CD4-positive, alpha-beta T cell treated with Interleukin-2 at 100 ng/mL for 4 hours (primary cell): ENCODE measurements at places on chromosomes 16 and 17.

- DNase-seq, result no peak
Observed at GRCh38 chr17:73140566-73140965, 24.2 kb upstream of the SSTR2 start.

- no peak for DNase-seq
Observed at GRCh38 chr17:8021565-8022359, 17.1 kb upstream of the ALOX15B start.

GRCh38 chr17:2050300-2051060 lies 4.4 kb upstream of the HIC1 start:
- DNase-seq, result peak; percentile 68

- DNase-seq, result no peak
Observed at GRCh38 chr16:77579351-77579891, 142.9 kb upstream of the NUDT7 start.

- DNase-seq, result no peak
Observed at GRCh38 chr17:77461277-77462057, 320.7 kb downstream of the SEC14L1 start.

DNA sequence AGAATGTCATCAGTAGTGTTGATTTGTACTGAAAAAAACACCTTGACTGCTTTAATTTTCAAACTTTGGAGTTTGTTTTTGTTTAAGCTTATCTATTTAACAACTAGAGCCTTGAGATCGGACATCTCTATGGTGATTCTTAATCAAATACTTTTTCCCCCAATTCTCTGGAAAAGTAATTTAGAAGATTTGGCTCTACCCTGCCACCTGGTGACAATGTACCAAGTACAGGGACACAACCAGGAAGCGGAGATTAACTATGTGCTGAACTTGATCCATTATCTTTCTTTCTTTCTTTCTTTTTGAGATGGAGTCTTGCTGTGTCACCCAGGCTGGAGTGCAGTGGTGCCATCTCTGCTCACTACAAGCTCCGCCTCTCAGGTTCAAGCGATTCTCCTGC lies 30.8 kb downstream of the USP43 start:
- no peak for DNase-seq

- DNase-seq, result no peak
Observed at GRCh38 chr16:19939553-19939952, 54.9 kb upstream of the GPRC5B start.

DNA sequence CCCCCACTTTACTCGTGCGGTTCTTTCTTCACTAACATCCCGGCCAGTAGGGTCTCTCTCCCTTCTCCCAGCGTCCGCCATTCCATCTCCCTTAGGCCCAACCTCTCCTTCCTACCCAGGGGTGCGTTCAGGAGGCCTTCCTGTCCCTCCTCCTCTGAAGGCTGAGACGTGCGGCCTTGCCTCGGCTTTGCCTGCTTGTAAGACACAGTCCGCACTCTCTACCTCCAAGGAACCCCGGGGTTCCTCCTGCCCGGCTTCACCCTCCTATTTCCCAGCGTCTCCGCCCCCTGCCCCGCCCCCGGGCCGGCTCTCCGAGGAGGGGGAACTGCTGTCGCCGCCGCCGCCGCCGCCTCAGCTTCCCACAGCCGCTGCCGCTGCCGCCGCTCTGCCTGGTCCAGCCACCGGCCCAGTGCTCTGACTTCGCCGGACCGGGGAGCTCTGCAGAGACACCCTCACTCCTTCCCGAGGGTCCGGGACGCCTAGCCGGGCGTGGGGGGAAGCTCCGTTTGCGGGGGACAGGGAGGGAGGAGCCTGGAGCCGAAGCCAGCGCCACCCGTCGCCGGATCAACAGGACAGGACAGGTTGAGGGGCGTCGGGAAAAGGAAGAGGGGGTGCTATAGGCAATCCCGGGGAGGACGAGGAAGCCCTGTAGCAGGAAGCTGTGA lies 1.2 kb upstream of the FGF11 start:
- peak; percentile 36 for DNase-seq

DNA sequence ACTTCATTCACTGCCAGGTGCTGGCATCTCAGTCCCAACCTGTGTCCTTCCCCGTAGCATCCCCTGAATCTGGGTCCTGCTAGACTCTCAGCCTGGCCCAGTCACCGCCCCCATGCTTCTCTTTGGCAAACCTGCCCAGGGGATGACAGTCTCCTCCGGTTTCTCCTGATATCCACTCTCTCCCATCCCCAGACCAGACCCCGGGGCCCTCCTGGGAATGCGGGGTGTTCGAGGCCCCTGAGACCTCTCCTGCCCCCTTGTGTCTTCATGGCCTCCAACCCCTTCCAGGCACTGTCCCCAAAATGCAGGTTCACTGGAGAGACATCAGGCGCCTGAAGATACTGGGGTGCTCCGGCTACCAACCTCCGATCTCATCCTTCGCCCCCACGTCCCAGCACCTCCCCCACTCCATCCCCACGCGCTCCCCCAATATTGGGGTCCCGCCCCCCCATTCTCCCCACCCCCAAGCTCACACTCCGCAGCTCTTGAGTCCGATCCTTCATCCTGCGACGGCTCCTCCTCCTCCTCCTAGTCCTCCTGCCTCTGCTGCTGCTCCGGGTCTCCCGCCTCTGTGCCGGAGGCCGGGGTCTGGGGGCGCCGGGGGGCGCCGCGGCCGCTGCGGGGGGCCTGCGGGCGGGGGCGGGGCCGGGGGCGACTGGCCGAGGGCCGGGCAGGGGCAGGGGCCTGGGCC lies 399 bp downstream of the STX1B start:
- DNase-seq, result no peak

DNA sequence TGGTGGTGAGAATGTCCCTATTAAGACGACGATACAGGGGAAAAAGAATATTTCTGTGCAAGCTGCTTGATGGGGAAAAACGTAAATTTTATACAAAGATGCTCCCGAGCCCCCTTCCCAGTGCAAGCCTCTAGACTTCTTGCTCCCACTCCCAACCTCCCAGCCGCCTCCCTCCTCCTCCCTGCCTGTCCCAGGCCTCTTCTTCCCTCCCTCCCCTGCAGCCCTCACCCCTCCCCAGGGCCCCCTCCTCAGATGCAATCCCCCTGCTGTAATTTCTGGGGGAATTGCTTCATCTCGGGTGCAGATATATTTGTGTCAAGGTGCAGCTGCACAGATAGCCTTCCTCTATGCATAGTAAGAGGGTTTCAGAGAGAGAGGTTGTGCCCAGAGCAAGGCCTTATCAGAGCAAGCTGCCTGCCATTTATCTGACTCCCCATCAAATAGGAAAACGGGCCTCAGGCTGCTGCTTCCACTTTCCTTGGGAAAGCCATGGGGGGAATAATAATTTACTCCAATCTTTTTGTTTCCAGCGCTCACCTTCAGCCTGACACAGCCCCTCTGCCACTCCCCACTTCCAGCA lies 47.4 kb upstream of the LHX1 start:
- no peak for DNase-seq

DNA sequence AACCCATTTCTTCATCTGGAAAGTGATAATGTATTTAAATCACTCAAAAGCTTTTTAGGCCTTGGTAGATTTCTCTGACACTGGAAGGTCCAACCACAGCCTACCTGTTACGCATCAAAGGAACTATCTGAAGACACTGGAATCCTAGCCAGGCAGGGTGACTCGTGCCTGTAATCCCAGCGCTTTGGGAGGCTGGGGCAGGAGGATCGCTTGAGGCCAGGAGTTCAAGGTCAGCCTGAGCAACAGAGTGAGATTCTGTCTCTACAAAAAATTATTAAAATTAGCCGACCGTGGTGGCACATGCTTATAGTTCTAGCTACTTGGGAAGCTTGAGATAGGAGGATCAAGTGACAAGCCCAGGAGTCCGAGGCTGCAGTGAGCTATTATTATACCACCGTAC lies 18.4 kb upstream of the G6PC1 start:
- DNase-seq, result no peak

DNA sequence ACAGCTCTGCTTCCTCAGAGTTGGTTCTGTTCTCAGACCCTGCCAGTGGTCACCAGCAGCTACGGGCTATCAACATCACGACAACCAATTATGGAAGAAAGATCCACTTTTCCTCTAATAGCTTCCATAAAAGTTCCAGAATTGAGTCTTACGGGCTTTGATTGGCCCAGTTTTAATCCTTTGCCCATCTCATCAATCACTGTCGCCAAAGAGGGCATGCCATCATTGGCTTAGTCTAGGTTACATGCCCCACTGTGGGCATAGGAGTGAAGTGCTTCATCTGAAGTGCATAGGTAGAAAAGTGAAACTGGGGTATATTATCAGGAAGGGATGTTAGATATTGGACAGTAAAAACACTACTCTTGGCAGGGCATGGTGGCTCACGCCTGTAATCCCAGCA lies 76.6 kb upstream of the DHX40 start:
- no peak for DNase-seq

DNA sequence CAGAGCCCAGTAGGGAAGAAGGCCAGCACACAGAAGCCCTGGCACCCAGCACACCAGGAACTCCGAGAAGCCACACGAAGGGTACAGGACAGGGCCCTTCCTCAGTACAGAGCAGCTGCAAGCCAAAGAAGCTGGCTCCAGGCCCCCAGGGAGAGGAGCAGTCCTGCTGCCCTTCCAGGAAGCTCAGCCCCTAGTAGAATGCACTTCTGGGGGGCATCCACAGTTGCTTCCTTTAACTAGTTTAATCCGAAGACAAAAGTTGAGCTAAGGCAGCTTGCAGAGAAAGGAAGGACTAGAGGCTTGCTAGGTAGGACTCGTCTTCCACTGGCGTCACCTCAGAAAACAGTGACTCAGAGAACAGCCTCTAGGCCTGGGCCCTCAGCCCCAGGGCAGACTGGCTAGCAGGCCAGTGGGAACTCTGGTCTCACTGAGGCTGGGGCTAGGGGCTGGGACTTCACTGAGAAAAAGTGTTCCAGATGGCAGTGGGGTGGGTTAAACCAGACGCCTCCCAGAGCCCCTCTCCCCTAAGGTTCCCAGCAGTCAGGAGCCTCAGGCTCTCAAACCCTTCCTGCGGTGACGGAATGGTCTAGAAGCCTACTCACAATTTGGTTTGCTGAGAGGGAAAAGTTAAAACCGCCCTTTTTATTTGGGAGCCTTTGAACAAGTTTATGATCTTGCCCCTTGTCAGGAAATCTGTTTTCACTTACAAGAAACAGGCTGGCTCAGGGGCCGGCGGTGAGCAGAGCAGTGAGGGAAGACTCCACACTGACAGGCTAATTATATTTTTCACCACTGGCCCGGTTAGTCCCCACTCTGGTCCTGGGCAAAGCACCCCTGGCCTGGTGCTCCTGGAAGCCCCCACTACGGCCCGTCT lies 41.4 kb downstream of the ACTG1 start:
- no peak for DNase-seq

- DNase-seq, result no peak
Observed at GRCh38 chr16:16167927-16168326, 55.4 kb downstream of the ABCC6 start.

- DNase-seq, result no peak
Observed at GRCh38 chr16:53949715-53950410, 245.9 kb downstream of the FTO start.

GRCh38 chr16:86200722-86201121 lies 301.8 kb downstream of the IRF8 start:
- no peak for DNase-seq

DNA sequence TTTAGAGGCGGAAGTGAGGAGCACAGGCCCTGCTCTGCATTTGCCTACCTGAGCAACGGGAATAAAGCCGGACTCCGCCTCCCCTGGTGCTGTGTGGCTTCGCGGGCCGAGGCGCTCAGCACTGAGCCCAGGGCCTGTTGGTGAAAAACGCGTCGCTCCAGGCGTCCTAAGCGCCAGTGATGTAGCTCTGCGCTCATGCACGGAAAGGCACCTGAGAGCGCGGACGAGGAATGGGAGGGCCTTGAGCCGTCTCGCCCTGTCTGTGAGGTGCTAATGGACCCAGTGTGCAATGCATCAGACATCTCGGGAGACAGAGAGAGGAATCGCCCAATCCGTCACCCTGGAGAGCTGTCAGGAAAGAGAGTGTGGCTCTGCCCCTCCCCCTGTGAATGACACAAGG lies 17.2 kb upstream of the ATP2A3 start:
- DNase-seq, result no peak

- DNase-seq, result no peak
Observed at GRCh38 chr16:85205747-85206471, 93.6 kb upstream of the CIBAR2 start.

DNA sequence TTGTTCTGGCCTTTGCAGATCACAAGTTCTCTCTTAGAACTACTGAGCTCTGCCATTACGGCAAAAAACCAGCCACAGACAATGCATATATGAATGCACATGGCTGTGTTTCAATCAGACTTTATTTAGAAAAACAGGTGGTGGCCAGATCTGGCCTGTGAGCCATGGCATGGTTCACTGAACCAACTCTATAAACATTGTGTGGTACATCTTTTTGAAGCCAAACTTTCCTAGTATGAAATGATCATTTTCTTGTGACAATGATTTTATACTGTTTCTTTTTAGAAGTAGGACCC lies 65.9 kb upstream of the AMZ2 start:
- no peak for DNase-seq

DNA sequence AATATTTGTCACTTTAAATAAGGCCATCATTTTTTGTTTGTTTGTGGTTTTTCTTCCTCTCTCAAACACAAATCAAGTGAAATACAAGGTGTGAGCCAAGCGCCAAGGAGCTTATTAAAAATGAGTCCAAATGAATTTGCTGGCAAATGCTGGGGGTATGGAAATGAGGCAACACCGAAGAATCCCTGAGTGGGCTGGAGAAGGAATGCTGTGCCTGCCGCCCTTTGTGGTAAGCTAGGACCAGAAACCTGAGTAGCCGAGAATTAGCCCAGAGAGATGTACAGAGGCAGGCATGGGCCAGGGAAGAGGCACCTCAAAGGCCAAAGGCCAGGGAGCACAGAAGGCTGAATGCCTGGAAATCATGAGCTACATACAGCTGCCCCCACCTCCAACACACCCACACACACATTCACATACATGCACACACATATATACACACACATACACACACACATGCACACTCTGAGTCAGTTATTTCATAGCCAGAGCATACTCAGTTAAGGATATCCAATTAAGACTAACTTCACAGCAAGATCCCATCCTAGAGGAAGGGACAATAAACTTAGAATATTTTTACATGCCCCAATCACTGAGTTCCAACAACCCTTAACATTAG lies 266.1 kb upstream of the DYNLRB2 start:
- no peak for DNase-seq

- DNase-seq, result no peak
Observed at GRCh38 chr17:50414808-50415207, 11.2 kb upstream of the ACSF2 start.

- DNase-seq, result peak; percentile 10
Observed at GRCh38 chr16:17306745-17307144, 164.0 kb downstream of the XYLT1 start.

DNA sequence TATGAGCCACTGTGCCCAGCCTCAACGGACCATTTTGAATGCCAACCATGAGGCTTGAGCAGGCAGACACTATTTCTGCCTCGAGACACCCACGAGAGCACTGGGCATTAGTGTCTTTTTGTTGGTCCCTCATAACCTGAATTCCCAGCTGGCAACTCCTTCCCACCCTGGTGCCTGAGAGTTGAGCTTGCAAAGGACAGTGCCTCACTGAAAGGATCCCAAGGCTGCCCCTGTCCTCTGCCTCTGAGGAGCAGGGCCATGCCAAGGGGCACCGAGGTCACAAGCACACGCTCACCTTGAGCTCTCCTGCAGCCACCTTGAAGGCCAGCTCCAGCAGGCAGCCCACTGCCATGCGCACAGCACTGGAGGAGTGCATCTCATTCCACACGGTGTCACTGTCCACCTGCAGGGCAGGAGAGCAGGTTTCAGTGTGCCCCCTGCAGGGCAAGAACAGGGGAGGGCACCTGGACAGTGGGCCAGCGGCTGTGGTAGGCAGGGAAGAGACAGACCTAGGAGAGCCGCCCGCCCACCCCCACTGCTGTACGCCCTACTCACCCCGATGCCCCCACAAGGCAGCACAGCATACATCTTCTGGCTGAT lies 12.8 kb downstream of the G6PC3 start:
- DNase-seq, result no peak
